ENCODE measurements at places on chromosomes 16 and 17.
A peak's percentile ranks its signal among the peaks of the same experiment; 100 is the strongest.

- H3K27ac ChIP-seq = no peak within 1 kb of the TSS
- H3K4me3 ChIP-seq = peak within 1 kb of the TSS; percentile 36
- no peaks in the 10 kb centered on the region for H3K4me1 ChIP-seq
- DNase-seq = peak; percentile 27
These were observed at the start of gene CHST6 for GRCh38 chr16:75495076-75495674. Gene CHST6, minus strand, starts transcription at chr16:75495441. Its CDS starts 15,613 bp downstream, at chr16:75479828.

DNA sequence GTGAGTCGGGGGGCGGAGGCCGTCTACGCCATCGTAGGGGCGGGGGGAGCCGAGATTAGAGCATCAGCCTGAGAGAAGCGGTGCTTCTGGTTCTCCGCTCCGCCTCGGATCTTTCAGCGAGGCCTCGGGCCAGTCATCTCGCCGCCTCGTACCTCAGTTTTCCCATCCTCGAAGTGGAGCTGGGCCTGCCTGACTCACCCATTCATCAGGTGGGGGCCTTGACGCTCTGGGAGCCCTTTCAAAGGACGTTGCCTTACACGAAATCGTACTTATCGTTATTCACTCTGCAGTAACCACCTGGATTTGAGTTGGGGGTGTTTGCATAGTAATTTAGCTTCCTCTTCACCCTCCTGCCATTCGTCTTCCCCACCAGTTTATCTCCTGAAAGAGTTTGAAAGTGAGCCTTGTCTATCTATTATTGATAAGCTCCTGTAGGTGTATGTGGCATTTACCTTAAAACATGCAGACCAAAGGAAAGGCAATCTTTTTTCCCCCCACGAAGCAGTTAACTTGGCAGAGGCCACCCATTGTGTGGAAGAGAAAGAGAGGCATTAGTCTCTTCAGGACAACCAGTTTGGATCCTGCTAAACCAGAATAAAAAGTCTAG lies 674 bp downstream of the TAF15 start:
- no peak for DNase-seq
- H3K27ac ChIP-seq = peak overlapping the region; percentile 84
- no peaks in the 10 kb centered on the region for H3K27me3 ChIP-seq
- H3K4me1 ChIP-seq = no peaks in the 10 kb centered on the region
- H3K4me3 ChIP-seq = peak overlapping the region; percentile 98
- no peaks in the 10 kb centered on the region for H3K36me3 ChIP-seq

DNA sequence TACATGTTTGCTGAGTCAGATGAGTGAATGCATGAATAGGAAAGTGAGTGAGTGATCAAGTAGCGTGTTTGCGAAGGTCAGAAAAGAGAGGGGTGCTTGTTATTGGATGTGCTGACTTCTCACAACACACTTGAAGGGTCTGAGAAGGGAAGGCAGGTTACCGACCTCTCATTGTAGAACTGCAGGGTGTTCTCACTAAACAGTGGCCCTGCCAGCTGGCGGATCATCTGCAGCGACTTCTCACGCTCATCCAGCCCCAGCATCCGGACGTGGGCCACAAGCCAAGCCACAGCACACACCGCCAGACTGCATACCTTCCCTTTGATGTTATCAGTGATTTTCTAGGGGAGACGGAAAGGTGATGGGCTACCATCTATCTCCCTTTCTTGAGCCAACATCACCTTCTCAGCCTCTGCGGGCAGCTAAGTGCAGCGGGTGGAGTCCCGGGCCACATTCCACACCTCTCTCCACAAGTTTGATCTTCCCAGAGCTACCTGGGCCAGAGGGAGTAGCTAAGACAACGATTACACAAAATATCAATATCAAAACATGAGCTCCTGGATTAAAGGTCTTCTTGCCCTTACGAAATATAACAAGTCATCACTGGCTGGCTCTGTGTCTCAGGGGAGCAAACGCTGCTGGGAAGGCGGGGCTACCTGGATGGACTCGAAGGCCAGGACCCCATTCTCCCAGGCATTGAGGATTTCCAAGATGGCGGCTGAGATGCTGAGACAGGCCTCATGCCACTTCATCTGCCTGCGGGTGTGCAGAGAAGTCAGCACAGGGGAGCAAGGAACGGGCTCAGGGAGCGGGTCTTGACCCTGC lies 11.0 kb downstream of the CSF3 start:
- no peak overlapping the region for H3K27ac ChIP-seq
- H3K36me3 ChIP-seq = peaks cover 29% of the 10 kb centered on the region
- no peak overlapping the region for H3K4me3 ChIP-seq

DNA sequence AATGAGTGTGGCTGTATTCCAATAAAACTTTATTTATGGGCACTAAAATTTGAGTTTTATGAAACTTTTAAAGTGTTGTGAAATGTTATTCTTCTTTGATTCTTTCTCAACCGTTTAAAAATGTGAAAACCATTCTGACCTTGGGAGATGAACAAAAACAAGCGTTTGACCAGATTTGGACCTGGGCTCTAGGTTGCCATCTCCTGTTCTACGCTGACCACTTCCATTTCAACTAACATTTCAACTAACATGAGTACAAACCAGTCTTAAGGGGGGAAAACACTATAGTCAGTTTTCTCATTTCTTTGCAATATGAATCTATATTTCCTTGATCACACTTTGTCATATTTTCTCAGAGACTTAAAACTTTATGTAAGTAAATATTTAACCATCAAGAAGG lies 118.4 kb upstream of the IRX5 start:
- no peak overlapping the region for H3K27ac ChIP-seq
- H3K27me3 ChIP-seq = peaks cover 3% of the 10 kb centered on the region
- no peak for DNase-seq

Measured in small intestine (tissue), 16 donors.